ENCODE measurements at places on chromosomes 7 and 10. TPM values are rescaled to one million over a fixed set of nuclear protein-coding genes. Genes with fewer than 3 reads are reported as not detected.

The GIMAP4 gene
- total RNA-seq, result not detected

The SMARCD3 gene
- total RNA-seq, result 7.8 TPM

The MSMB gene
- not detected for total RNA-seq

The NEBL gene
- total RNA-seq, result 0.16 TPM

The SPDYE16 gene
- total RNA-seq, result not detected

The ELMO1 gene
- total RNA-seq, result not detected

The NUDT1 gene
- total RNA-seq, result 99.3 TPM

The DPYSL4 gene
- 0.94 TPM for total RNA-seq

The RP9 gene
- 10.3 TPM for total RNA-seq

The NUTM2B gene
- total RNA-seq, result 0.99 TPM

The ZNF467 gene
- total RNA-seq, result 0.68 TPM

The FGL2 gene
- 0.15 TPM for total RNA-seq

The ARMH3 gene
- 6.3 TPM for total RNA-seq

The NXPH1 gene
- total RNA-seq, result not detected

The CALHM1 gene
- not detected for total RNA-seq

The KAZALD1 gene
- 0.23 TPM for total RNA-seq
